ENCODE measurements at places on chromosomes 5 and 9.

GRCh38 chr5:109334056-109334455 is 75.7 kb downstream of the PJA2 start:
- DNase-seq = no peak

DNA sequence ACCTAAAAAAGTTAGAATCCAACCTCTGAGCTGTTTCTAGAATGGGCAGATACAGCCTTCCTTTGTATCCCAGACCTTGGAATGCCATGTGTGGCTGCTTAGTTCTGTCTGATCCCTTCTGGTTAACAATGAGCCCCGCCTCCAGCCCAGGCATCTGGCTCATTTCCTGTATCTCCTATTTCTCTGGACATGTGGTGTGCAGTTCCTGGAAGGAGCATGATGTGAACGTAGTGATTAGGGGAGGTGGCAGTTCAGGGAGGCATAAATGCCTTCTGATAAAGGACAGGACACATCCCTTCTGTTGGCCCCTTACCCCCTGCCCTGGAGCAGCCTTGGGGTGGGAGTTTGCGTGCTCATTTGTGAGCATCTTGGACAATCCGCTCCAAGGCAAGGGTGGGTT is 243.0 kb downstream of the ZSWIM6 start:
- no peak for DNase-seq

- no peak for DNase-seq
These were observed 145.4 kb downstream of the TRPM6 start for GRCh38 chr9:74742191-74742790.

DNA sequence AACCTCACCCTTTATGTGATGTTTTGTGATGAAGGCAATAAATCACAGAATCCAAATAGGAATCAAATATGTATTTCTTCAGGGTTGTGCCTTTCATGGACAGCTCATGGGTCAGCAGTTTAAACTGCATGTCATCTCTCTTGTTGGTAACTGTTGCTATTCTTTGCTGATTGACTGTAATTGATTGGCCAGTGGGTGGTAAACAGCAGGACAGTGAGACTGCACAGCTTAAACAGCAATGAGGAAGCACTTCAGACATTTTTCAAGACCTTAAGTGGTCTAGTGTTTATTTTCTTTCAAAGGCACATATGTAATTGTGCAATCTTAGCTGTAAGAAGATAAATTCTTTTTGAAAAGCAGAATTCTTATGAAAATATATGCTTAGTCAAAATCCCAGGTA is 260.5 kb downstream of the COX7C start:
- no peak for DNase-seq

GRCh38 chr9:120402741-120403542 is 177.0 kb downstream of the CDK5RAP2 start:
- no peak for DNase-seq

DNA sequence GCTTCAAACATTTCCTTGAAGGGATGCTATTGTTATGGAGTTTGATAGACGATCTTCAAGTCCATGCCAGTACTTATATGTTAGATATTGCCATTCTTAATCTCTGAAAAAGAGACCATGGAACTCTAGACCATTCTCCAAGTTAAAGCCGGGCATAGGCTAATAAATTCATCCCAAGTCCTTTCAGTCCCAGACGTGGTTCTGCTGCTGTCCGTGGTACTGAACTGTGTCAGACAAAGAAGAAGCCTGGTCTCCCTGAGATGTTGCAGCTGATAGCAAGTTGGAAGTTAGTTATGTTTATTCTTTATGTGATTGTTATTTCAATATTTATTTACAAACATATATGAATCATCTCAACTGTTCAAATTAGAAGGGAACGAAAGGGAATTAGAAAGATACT is 158.7 kb downstream of the NMUR2 start:
- no peak for DNase-seq

GRCh38 chr5:157486861-157487260 is 26.8 kb downstream of the NIPAL4 start:
- DNase-seq = no peak

DNA sequence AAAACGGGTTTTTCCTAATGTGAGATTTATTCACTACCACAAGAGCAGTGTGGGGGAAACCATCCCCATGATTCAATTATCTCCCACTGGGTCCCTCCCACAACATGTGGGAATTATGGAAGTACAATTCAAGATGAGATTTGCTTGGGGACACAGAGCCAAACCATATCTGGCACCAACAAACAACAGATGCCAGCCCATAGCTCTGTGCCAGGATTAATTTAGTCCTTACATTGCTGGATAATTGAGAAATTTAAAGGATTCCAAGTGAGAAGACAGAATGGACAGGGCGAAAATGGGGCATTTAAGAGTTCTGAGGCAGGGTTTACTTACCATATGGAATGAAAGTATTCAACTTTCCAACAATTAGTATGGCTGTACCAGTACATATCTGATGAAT is 30.8 kb upstream of the DNAH5 start:
- DNase-seq = no peak

DNA sequence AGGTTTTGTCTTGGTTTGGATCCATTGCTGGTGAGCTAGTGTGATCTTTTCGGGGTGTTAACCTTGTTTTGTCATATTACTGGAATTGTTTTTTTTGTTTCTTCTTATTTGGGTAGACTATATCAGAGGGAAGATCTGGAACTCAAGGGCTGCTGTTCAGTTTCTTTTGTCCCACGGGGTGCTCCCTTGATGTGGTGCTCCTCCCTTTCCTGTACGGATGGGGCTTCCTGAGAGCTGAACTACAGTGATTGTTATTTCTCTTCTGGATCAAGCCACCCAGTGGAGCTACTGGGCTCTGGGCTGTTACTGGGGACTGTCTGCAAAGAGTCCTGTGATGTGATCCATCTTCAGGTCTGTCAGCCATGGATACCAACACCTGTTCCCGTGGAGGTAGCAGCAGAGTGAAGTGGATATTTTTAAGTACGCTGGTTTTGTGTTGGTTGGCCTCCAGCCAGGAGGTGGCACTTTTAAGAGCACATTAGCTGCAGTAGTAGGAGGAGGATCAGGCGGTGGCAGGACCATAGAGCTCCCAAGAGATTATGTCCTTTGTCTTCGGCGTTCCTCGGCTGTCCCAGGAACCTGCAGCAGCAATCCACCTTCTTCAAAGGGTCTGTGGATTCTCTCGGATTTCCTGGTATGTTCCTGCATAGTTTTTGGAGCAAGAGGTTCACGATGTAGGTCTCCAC is 27.2 kb downstream of the SCAMP1 start:
- DNase-seq = no peak

- no peak for DNase-seq
These were observed 103.2 kb downstream of the SNCAIP start for GRCh38 chr5:122415030-122415800.

GRCh38 chr5:39531306-39531705 is 106.5 kb upstream of the DAB2 start:
- DNase-seq = no peak

- no peak for DNase-seq
These were observed 844.3 kb upstream of the DMAC1 start for GRCh38 chr9:8643896-8644295.

DNA sequence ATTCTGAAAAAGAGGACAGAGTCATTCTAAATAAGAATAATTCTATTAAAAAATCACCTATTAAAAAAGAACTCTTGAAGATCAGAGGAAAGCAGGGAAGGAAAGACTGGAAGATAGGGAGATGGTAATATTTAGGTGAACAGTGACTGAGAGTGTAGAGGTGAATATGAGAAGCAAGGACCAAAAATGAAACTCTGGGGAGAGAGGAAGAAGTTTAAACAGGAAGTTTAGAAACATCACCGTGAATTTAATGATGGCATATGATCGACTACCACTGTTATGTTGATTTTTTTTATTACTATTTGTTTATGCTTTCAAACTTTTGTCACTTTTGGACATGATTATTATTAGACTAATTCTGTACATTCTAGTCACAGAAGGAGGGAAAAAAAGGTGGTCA is 1.7 kb upstream of the SPINK6 start:
- no peak for DNase-seq

- no peak for DNase-seq
These were observed 10.3 kb upstream of the NME5 start for GRCh38 chr5:138149530-138149929.

- no peak for DNase-seq
These were observed 20.1 kb downstream of the PCDHGC5 start for GRCh38 chr5:141508798-141509611.

DNA sequence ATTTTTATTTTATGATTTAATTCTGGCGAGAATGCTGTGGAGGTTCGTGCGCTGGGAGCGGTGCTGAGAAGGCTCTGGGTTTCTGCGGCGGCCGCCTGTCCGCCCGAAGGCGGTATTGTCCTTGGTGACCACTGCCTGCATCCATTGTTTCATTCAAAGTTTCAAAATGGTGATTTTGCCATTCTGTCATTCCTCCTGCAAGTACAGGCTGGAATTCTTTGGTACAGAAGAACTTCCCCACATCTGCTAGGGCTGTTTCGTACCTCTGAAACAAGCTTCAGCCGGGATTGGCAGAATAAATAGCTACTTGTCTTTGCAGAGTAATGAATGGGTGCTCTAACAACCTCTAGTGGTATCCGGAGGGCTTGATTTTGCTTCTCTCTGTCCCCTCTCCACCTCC is 112.6 kb upstream of the CACNA1B start:
- DNase-seq = no peak

DNA sequence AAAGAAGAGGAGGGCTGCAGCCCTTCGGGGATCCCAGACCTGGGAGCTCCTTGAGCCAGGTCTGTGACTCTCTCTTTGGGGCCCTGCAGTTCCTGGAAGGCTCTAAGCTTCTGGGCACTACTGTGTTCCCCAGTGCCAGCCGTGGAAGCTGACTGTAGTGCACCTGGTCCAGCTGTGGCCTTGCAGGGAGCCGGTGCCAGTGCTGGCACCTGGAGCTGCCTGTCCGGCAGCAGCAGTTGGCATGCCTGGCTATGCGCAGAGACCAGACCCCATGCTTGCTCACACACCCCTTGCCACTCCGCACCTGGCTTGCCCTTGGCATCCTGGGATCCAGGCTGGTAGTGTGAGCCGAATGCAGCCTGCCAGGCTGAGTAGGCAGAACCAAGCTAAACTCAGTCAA is 91.0 kb upstream of the PUM3 start:
- no peak for DNase-seq

DNA sequence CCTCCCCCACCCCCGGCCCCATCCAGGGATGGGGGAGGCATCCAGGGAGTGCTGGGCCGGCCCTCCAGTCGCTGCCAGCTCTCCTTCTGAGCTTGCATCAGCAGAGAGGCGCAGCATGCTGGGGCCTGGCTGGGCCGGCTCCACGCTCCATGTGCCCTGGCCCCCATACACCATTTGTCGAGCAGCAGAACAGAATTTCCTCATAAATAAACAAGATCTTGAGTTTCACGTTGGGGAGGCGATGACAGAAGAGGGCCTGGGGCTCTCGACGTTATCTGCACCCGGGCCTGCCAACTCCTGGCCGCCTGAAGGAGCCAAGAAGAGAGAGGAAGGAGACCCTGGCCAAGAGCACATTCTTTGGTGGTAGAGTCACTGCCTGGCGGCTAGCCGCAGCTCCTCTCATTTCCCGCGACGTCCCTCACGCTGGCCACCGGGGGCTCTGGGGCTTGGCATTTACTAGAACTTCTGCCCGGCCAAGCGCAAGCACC is 177.0 kb downstream of the FGF18 start:
- no peak for DNase-seq

DNA sequence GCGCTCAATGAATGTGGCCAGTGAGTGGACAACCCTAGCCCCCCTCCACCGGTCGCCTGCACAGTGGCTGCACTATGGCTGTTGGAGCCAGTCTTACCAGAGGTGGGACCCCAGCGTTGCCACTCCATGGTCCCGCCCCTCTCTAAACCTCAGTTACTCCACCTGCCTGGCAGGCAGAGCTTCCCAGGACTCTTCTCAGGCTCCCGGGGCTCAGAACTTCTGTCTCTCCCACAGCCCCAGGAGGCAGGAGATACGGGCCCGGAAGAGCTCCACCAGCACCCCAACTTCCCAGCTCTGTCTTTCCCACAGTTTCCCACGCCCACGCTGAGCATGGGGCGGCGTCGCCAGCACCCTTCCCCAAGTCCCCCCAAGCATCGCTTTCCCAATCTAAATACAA is 975 bp downstream of the RASGEF1C start:
- DNase-seq = no peak

DNA sequence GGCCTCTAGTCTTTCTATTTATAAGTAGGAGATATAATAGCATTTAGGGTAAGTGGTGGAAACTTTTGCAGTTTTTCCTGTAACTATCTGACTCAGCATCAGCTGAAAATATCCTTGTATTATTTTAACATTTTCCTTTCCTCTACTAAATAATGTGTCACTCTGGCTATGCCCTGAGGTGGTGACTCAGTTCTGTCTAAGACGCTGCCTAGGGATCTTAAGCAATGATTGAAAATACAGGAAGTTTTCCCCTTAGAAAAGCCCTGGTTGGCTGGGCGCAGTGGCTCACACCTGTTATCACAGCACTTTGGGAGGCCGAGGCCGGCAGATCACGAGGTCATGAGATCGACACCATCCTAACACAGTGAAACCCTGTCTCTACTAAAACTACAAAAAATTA is 9.3 kb upstream of the EDIL3 start:
- no peak for DNase-seq

DNA sequence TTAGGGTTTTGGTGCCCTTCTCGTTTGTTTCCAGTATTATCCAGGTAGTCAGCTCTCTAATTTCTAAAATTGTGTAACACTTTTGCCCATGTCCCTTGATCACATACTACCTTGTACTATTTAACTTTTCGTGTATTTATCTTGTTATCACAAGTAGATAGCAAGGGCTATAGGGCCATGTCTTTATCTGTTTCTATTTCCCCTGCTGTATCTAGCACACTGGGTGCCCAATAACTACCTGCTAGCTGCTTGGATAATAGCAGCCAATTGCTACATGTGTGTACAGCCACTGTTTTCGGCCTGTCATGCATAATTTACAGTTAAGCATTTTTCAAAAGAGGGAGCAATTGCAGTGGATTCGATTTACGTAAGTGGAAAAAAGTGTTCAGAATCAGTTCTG is 64.8 kb upstream of the TNFAIP8 start:
- no peak for DNase-seq

DNA sequence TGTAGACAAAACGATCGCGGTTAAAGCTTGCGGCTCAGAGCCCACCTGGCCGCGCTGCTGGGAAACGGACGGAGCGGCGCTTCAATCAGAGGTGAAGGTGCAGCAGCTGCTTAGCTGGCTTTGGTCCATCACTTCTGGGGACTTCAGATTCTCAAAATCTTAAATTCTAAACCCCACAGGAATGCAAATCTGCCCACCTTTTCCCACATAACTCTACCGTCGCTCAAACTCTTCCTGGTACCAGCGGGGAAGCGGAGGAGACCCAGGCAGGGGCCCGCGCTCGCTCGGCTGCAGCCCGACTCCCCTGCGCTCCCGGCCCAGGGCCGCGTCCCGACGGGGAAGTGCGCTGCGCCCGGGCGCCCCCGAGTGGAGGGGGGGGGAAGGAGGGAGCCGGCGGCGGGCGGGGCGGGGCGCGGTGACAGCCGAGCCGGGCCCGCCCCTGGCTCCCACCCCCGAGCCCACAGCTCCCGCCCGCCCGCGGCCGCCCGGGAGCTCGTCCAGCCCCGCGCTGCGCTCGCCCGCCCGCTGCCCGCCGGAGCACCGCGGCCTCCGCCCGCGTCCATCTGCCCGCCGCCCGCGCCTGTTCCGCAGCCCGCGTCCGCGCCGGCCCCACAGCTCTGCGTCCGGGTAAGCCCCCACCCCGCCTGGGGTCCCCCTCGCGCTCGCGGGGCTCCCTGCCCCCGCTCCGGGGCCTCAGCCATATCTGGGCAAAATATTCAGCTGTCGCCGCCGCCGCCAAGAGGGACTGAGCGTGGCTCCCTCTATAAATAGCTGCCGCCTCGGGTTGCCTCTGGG is at the start of gene TMOD1:
Gene TMOD1, plus strand, starts transcription at position 490 of the 795 bp plus-strand sequence. CDS start 22,523 bp downstream, outside the sequence.
- DNase-seq = peak; percentile 8
